ENCODE measurements at places on chromosomes 11 and 22.

DNA sequence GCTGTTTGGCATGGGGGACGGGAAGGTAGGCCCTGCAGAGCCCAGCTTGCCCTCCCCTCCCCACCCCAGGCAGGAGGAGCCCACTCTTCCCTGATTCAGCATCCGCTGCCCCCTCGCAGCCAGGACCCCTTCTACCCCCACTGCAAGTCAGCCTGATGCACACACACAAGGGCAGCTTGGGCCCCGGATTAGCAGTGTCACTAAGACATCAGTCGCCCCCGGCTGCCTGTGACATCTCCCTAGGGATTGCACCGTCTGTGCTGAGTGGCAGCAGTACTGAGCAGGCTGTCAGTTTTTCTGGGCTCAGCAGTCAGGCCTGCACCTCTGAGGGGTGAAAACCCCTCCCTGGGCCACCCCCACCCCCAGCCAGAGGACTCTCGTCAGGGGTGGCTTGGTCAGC lies 30.4 kb upstream of the SYT7 start:
- DNase-seq, result no peak

DNA sequence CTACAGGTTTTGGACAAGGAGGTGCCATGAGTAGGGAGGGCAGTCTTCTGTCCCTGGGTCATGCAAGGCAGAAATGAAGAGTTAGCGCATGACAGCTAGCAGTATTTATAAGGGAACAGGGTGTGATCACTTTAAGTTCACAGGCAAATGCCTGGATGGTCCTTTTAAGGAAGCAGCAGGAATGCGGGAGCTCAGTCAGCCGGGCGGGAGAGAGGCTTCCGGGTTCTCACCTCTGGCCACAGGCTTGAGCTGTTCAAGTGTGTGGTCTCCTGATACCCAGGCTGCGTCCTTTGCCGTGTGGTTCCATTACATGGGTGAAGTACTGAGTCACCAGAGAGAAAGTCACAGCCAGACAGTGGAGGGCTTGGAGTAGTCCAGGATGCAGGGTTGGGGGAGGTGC lies 105.4 kb downstream of the BCR start:
- no peak for DNase-seq

DNA sequence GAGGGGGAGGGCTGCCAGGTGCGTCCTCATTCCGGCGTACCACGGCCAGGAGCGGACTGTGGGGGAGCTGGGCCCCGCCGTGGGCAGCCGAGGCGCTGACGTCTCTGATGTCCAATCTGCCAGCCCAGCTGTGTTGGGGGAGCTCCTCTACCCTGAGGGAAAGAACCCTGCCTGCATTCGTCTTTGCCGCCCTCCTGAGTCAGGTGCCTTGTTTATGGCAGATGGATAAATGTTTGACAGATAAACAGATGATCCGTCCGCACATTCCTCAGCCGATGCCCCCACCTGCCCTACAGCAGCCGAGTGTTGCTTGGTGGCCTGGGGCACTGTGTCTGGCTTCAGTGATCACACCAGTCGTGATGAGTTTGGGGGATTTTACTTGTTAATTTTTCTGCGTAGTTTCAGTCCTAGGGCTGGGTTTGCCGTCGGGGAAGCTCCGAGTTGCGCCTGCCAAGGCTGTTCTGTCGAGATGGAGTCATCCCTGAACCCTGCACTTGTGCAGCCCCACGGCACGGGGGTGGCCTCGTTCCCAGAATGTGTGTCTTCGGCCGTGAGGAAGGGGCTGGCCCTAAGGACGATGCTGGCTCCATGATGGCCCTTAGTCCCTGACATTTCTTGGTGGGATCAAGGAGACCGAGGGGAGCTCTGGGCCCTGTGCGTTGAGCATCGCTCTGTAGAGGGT lies 1083.9 kb downstream of the BRD1 start:
- DNase-seq, result no peak

- no peak for DNase-seq
Observed at GRCh38 chr11:45477588-45477987, 187.8 kb downstream of the CHST1 start.

- DNase-seq, result no peak
Observed at GRCh38 chr11:8913961-8914660, 3.1 kb downstream of the AKIP1 start.

DNA sequence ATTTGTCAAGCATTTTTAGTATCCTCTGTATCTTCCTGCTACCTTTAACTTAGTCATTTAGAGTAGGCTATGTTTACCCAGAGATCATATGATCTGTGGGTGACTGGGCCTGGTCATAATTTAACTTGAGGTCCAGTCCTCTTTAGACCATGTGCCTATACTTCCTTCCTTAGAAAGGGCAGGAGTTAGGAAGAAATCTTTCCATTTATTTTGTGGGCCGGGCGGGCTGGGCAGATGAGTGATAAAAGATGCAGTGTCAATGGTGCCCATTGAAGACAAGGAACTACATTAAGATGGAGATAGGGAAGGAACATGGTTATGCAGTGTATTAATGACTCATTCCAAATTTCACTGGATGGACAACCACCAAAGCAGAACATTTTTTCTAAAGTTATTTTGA lies 30.9 kb upstream of the PDE3B start:
- DNase-seq, result no peak

GRCh38 chr22:30602049-30602448 lies 4.9 kb upstream of the TCN2 start:
- DNase-seq, result peak; percentile 53

GRCh38 chr11:92658733-92659132 lies 310.7 kb upstream of the MTNR1B start:
- DNase-seq, result no peak

DNA sequence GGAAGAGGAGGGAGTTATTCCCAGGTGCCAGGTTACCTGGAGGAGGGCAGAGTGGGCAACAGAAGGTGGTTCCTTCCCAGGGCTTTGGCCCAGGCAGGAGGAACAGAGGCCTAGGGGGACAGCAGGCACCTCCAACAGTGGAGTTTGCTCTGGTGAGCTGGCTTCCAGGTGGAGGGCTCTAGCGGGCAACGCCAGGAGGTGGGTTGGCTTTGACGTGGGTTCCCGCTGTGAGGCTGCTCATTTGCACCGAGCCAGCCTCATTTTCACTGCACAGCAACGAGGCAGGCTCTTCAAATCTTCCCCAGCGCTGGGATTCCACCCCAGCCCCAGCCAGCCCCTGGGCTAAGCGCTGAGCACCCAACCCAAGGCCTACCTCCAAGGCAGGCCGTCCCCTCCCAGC lies 8.1 kb downstream of the IGSF9B start:
- no peak for DNase-seq

DNA sequence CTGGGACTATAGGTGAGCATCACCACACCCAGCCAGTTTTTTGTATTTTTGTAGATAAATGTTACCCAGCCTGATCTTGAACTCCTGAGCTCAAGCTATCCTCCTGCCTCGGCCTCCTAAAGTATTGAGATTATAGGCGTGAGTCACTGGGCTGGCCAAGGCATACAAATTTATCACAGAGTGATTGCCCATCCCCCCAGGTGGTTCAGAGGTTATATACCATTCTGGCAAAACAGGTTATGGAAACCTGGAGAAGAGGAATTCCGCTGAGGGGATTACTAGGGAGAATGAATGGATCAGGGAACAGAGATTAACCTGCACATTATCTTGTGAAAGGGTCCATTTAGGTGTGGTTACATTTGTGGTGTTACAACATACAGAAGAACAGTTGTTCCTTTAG lies 8.1 kb downstream of the ATG13 start:
- no peak for DNase-seq

GRCh38 chr11:19866521-19866920 lies 153.9 kb downstream of the NAV2 start:
- no peak for DNase-seq

- DNase-seq, result no peak
Observed at GRCh38 chr11:113529606-113530005, 54.4 kb upstream of the DRD2 start.

- DNase-seq, result no peak
Observed at GRCh38 chr11:75000975-75001354, 12.2 kb downstream of the NEU3 start.

GRCh38 chr11:91650802-91651201 lies 573.8 kb upstream of the FAT3 start:
- no peak for DNase-seq

GRCh38 chr11:61541598-61541997 lies 33.0 kb downstream of the LRRC10B start:
- peak; percentile 34 for DNase-seq

GRCh38 chr22:39389420-39389819 lies 10.2 kb upstream of the TAB1 start:
- no peak for DNase-seq

- DNase-seq, result no peak
Observed at GRCh38 chr11:26943636-26944035, 50.3 kb upstream of the FIBIN start.

DNA sequence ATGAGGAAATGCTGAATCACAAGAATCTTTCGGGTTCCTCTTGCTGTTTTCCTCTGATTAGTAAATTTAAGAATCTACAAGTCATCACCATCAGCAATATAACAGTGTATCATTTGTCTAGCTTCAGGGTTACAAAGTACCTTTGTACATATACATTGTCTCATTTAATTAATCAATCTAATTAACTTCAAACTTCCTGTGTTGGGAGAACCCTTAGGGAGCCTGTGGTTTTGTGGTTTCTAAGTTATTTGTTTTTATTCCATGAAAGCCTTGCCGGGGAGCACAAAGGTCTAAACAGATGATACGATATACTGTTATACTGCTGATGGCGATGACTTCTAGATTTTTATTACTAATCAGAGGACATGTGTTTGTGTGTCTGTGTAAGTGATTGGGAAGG lies 41.0 kb downstream of the TIMP3 start:
- DNase-seq, result no peak

GRCh38 chr22:44454113-44454769 lies 43.8 kb downstream of the RTL6 start:
- no peak for DNase-seq

DNA sequence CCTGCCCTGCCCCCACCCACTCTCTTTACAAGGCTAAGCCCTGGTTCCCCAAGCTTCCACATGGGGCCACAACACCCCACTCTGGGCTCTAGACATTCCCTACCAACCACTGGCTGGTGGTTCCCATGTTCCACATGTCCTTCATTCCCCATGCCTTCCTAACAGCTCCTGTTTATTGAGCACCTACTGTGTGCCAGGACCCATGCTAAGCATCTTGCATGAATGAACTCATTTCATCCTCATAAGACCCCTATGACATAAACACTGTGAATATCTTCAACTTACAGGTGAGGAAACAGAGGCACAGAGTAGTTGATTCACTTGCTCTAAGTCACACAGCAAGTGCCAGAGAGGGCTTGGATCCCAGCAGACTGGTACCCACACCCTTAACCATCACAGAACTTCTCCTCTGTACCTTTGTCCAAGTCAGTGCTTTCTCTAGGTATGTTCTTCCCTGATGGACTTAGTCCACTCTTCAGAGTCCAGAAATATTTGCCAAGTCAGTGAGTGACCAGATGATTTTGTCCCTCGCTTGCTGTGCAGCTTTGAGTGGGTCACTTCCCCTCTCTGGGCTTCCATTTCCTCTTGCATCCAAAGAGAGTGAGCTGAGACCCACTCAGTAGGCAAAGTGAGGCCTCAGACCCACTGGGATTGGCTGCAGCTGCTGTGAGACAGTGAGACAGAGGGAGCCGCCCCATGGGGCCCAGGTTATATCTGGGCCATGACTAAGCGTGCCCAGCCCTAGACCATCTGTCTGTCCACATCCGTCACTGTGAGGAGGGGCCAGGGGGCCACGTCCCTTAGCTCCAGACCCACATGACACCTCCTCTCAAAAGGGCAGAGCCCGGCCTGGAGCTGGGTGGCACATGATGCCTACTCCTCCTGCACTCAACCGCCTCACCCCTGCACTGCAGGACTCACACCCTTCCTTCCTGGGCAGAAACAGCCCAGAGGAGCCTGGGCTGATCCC lies 132.4 kb downstream of the MN1 start:
- peak; percentile 58 for DNase-seq

DNA sequence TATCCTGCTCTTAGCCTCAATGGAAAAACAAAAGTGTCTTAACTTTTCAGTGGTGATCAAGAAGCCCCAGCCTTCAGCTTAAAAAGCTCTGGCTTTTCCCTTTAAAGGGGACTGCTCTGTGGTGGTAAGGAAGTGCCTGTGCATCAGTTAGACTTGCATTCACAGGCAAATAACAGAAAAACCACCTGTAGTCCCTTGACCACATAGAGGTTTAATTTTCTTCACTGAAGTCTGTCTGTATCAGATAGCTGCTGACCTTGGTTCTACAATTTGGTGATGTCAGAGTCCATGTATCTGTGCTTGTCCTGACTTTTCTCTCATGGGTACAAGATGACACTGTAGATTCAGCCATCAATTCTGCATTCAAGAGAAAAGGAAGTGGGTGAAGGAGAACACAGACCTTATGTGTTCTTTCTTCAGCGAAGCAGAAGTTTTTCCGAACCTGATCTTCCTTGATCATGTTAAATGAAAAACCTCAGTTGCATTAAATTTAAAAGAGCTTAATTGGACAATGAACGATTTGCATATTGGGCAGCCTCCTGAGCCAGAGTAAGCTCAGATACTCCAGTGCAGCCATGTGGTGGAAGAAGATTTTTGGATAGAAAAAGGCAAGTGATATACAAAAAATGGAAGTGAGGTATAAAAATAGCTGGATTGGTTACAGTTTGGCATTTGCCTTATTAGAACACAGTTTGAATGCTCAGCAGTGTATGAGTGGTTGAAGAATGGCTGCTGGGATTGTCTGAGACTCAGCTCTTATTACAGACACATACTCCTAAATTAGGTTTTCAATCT lies 43.2 kb upstream of the RDX start:
- no peak for DNase-seq

- no peak for DNase-seq
Observed at GRCh38 chr11:4865855-4866254, 15.8 kb upstream of the OR51T1 start.

DNA sequence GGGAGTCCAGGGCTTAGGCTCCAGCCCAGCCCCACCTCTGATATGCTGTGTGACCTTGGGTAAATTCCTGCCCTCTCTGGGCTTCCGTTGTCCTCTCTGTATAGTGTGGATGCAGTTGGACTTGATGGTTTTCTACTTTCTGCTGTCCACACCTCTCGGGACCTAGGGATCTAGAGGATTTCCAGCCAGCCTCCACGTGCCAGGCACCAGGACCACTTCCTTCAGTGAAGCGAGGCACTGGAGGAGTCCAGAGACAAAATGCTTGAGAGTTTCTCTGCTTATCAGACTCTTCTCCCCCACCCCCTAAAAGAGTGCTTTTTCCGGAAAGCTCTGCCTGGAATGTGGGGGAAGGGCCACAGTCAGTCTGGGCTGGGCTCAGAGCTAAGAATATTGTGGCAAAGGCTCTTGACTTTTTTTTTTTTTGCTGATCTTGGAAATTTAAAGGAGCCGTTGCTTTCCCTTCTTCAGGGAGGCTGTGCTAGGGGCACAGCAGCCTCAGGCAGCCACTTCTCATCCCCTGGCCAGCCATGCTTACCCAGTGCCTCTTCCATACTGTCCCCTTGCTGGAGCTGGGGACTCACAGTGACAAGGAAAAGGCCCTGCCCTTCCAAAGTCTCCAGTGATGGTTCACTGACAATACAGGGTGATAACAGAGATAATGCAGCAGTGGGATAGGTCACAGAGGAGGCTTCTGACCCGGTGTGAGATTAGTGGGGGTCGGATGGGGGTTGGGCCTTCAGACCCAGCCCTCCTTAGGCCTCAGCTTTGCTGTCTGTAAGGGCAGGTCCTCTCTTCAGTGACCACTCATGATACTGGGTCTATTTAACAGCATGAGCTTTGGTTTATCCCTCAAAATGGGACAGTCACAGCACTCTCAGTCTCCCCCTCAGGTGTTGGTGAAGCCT lies 2.9 kb upstream of the SERPINH1 start:
- no peak for DNase-seq
